PC-9 (cell line): ENCODE measurements at places on chromosomes 11 and 22.

- DNase-seq = no peak
These were observed 15.7 kb upstream of the FAM83F start for GRCh38 chr22:39979048-39979447.

GRCh38 chr11:126375726-126376125 is 20.2 kb downstream of the ST3GAL4 start:
- no peak for DNase-seq

- DNase-seq = no peak
These were observed 65.2 kb upstream of the SORL1-AS1 start for GRCh38 chr11:121517996-121518395.

GRCh38 chr11:33451364-33451763 is 194.2 kb downstream of the HIPK3 start:
- DNase-seq = no peak

DNA sequence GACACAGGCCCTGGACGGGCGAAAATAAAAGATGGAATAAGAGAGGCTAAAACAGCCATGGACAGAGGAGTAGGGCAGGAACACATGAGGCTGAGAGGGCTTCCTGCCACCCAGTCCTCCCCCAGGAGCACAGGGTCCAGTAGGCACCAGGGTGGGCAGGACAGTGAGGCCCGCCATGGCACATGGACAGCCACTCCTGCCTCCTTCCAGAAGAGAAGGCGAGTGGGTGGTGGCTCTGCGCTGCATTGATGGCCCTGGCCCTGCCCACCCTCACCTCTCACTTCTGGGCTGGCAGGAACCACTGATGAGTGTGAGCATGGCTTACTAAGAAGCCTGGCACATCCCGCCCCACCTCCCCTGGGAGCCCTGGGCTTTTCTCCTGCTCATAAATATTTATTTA is 51.2 kb downstream of the TPBGL start:
- DNase-seq = no peak

GRCh38 chr11:46120346-46121300 is 631 bp downstream of the PHF21A start:
- DNase-seq = peak; percentile 62

GRCh38 chr11:67392183-67392715 is 463 bp downstream of the RAD9A start:
- DNase-seq = peak; percentile 43
